Effector memory CD4-positive, alpha-beta T cell (primary cell): ENCODE measurements at places on chromosomes 2 and 18.

DNA sequence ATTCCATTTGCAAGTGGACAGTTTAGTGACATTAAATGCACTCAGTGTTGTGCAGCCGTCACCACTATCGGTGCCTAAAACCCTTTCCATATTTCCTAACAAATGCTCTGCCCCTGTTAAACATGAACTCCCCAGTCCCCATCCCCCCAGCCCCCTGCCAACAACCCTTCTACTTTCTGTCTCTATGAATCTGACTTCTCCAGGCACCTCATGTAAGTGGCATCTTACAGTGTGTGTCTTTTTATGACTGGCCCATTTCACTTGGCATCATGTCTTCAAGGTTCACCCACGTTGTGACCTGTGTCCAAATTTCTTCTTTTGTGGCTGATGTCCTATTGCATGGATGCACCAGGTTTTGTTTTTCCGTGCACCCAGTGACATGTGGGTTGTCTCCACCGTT is 140.9 kb upstream of the GPC1 start:
- DNase-seq, result no peak

GRCh38 chr2:207491086-207491485 is 38.7 kb upstream of the CREB1 start:
- no peak for DNase-seq

GRCh38 chr18:22115573-22115972 is 53.8 kb upstream of the GATA6 start:
- DNase-seq, result no peak

GRCh38 chr18:8751692-8752091 is 46.3 kb downstream of the MTCL1 start:
- no peak for DNase-seq

GRCh38 chr2:86366651-86367498 is 29.4 kb upstream of the REEP1 start:
- DNase-seq, result no peak

DNA sequence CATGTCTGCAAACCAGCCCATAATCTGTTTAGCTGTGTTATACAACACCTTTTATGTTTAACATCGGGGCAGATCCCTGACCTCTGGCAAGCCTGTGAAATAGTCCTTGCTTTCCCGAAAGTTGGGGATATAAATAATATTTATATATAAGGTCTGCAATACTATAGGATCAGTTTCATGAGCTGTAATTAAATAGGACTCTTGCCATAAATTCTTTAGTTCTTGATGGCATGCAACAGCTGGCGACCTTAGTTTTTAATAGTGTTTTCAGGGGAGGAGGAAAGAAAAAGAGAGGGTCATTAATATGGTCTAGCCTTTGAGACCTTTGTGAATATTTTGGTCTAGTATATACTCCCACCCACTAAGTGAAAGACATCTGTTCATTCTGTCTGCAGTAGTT is 166.5 kb downstream of the MTX2 start:
- DNase-seq, result no peak

DNA sequence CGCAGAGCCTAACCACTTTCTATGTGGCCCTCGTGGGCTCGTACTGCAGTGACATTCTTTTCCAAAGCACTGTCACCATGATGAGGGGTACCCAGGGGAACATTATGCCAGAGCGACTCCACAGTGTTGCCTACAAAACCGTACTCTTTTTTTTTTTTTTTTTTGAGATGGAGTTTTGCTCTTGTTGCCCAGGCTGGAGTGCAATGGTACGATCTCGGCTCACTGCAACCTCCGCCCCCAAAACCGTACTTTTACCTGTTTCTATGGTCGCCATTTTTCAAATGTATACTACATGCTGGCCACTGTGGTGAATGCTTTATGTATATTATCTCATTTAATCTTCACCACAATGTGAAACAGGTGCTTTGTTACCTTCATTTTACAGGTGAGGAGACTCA is 4.3 kb downstream of the PLEK start:
- no peak for DNase-seq

DNA sequence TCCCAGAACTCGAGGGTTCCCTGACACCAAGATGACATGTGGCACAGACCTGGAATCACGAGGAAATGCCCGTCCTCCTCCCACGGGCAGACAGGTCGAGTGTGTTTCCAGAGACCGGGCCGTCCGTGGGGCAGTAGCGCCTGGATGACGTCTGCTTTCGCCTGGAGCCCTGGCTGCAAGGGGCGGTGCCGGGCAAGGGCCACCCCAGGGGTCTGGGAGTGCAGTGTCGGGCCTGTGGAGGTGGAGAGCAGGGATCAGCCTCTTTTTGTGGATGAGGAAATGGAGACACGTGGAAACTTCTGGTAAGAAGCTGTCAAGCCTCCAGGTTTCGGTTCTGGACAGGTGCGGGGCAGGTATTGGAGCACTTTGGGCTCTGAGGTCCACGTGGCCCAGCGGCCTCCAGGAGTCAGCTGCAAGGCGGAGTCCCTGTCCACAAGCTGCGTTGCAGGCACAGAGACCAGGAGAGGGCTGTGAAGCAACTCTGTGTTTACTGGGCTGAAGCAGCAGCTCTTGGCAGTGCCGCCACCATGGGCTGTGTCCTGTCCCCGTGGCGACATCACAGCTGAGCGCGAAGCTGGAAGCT is 25.6 kb downstream of the NFATC1 start:
- no peak for DNase-seq

- peak; percentile 94 for DNase-seq
These were observed at the start of gene SLC39A10 for GRCh38 chr2:195656859-195657633. Gene SLC39A10, plus strand, starts transcription at chr2:195657226. Its CDS starts 22,817 bp downstream, at chr2:195680043.

- peak; percentile 70 for DNase-seq
These were observed at the start of gene QPCT for GRCh38 chr2:37344453-37345361. Gene QPCT, plus strand, starts transcription at chr2:37344630. Its CDS starts 102 bp downstream, at chr2:37344732.
